ENCODE measurements at places on chromosomes 2 and 18.

DNA sequence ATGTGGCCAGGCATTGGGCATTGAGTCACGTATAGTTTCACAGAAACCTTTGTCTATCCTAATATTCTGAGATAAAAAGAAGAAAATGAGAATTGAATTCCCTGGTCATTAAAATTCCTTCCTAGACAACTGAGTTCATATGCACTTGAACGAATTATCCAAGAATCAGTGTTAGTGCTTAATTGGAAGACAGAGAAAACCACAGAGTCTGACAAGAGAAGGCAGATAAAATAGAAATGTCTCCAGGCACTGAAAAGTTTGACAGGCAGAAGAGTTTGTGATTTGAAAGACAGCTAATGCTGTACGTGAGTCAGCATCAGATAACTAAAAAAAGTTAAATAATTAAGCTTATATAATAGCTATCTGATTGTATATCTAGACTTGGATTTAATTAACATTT, 47.7 kb upstream of the TRIB2 start:
- DNase-seq: no peak

- no peak for DNase-seq
Measured at GRCh38 chr2:179141206-179141605, 91.3 kb upstream of the CCDC141 start.

DNA sequence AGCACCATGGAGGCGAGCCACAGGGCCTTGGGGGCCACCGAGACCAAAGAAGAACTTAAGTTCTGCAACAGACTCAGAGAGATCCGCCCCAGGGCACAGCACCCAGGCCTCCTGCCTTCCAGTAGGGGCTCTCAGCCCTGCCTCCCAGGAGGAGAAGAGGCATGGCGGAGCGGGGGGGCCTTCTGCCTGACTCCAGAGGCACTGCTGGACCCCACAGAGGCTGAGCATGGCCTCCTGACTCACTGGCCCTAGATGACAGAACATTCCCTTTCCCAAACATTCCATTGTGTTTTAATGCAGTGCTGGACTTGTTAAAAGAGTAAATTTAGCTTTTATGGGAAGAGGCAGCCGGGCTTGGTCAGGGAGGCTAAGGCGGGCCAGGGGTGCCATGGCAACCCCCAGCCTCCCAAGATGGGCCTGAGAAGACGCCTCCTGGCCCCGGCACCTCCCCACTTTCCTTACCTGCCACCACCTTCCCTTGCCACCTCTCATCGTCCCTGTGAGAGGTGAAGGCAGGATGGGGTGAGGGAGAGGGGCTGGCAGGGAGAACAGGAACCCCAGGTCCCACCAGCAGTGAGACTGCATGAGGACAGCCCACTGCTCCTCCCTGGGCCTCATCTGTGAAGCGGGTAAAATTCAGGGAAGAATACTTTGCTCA, 65.4 kb downstream of the SMAD7 start:
- no peak for DNase-seq

GRCh38 chr2:147288131-147288530, 556.7 kb upstream of the ACVR2A start:
- no peak for DNase-seq

GRCh38 chr2:222972420-222972819, 79.6 kb upstream of the KCNE4 start:
- no peak for DNase-seq

GRCh38 chr2:152411154-152411553, 76.2 kb downstream of the FMNL2 start:
- no peak for DNase-seq

- no peak for DNase-seq
Measured at GRCh38 chr2:99662761-99663341, 173.0 kb upstream of the REV1 start.

DNA sequence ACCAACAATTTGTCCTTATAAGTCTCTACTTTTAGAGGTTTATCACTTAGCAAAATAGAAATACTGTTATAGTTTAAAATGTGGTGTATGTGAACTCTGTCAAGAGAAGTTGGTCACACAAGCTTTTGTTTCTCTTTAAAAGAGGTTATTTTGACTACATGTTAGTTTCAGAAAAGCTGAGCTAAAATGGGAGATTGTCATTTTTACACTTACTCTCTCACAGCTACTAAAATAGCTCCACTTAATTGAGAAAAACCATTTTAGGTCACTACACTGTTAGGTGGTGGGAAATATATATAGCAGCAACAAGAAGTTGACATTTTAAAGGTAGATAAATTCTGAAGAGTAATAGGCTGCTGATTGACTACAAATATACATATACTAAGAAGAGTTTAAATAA, 161.5 kb upstream of the KCNJ3 start:
- DNase-seq: no peak

GRCh38 chr2:36146765-36147164, 208.8 kb upstream of the CRIM1 start:
- no peak for DNase-seq

- no peak for DNase-seq
Measured at GRCh38 chr2:7812231-7812995, 869.4 kb upstream of the ID2 start.

DNA sequence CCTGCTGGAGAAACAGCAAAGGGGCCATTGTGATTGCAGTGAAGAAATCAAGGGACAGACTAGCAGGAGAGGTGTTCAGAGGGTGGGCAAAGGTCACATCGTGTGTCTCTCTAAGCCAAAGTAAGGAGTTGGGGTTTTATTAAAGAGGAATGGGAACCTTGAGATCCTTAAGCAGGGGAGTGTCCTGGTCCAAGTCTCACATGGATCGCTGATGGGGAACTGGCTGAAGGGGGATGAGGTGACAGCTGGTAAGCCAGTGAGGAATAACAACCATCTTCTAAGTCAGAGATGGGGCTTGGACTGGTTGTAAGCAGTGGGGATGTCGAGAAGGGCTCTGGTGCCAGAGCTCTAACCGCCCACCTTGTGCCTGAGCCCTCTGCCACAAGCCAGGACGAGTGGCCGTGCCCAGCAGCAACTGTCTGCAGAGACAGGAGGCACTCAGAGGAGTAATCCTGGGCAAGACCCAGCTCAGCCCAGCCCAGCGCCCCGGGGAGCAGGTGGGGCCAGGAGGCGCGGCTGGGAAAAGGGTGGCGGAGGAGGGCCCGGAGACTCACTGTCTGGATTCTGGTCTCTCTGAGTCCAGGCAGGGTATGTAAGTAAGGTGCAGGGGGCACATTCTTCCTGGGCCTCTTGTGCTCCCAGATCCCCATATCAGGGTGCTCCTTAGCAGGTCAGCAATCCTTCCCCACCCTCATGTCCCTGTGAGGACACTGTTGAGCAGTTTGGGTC, 13.7 kb downstream of the WNT10A start:
- DNase-seq: no peak

- DNase-seq: no peak
Measured at GRCh38 chr2:182715121-182715891, 751 bp upstream of the DNAJC10 start.
